B cell (primary cell): ENCODE measurements at places on chromosomes 2 and 18.

DNA sequence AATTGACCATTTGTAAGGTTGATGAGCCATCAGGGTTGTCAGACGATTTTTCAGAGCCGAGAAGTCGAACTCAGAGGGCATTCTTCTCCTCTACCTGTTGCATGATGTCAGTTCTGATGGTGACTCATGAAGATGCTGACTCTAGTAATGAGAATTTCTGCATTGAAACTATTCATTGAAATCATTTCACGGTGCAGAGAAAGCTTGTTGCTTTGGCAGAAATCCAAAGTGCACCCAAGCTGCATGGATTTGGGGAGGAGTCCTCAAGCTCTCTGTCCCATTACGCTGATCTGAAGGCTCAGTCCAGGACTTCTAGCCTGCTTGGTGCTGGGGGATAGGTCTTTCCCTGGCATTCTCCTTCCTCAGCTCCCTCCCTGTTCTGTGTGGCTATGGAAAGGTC, 125.7 kb upstream of the PXDN start:
- no peak for DNase-seq

- no peak for DNase-seq
Measured at GRCh38 chr18:68314403-68314802, 400.5 kb downstream of the TMX3 start.

DNA sequence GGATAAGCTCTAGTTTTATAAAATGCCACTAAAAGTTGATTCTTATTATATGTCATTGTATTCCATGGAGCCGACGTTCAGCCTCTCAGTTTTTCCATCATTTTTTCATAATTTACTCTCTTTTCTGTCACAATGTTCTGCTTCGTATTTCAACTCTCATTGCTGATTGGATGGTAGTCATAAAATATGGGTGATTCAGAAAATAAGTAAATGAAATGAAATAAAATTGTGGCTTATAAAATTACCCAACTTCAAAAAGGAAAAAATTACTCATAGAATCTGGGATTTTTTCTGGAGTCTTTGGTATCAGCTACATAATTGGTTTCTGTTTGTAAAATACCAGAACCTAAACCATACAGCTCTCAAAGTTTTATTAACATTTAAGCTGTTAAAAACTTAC, 139.7 kb upstream of the ITGA4 start:
- no peak for DNase-seq

DNA sequence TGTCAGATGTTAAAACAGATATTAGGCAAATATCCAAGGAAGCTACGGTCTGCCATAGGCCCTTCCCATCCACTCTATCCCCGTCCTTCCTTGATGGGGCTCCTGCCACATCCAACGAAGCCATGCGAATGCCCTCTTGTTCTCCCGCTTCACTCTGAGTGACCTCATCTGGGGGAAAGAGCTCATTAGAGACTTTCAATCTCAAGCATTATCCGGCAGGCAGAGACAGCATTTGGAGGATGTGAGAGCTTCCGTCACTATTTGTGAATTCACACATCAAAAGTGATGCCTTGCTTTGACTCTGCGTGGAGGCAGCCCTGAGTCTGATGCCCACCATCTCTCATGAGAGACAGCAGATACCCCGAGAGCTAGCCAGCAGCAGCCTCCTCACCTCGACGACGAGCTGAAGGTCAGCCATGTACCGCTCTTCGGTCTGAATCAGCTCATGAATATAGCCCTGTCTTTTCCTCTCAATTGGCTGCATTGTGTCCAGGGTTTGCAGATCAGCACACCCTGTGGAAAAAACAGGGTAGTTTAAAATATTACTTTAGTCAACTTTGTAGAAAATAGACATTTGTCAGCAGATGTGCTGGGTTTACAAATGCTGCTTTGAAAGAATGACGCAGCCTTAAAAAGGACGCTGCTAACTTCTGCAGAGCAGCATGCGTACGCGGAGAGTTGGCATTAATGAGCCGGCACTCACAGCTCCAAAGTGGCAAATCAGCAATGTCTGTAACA, 45.9 kb downstream of the FAM228A start:
- DNase-seq, result no peak

DNA sequence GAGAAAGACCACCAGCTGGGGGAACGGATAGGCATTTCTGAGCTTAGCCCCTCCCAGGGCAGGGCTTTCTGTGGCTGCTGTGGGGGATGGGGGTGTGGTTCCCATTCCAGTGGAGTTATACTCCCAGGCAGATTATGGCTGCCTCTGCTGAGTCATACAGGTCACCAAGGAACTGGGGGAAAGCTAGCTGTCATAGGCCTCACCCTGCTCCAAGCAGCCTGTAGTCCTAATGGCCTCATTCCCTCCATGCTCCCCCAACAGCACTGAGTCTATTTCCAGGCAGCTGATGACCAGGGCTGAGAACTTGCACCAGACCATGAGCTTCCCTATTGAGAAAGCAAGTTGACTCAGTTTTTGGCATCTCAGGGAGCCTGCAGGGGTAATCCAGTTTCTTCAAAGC, 87.1 kb downstream of the GPR39 start:
- no peak for DNase-seq

DNA sequence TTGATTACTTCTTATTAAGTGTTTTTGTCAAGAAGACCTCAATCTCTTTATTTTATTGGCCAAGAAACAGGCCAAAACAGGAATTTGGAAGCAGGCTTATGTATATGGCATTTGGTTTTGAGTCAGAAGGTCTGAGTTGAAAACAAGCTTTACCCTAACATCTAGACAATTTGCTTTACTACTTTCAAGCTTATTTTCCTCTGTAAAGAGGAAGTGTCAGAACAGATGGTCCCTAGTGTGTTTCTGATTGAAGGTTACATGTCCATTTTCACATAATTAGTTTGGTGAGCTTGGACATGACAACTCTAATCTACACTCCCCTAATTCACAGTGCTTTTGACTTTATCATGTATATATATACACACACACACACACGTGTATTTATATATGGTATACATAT, 19.8 kb upstream of the MAP4K4 start:
- DNase-seq, result peak; percentile 50

- no peak for DNase-seq
Measured at GRCh38 chr2:232170396-232170795, 208.2 kb upstream of the ALPP start.

DNA sequence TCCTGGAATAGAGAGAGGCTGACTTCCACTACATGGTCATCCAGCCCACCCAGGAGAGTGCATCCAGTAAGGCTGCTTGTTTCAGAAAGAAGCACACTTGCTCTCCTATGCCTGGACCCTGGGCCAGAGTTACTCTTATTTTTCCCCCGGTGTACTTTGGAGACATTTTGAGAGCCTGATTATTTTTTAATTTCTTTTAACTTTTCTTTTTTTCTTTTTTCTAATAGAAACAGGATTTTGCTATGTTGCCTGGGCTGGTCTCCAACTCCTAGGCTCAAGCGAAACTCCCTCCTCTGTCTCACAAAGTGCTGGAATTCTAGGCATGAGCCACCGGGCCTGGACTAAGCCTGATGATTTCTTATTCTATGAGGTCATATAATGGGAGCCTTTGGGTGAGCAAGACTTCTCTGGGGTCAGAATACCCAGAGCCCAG, 62.2 kb downstream of the RPL37A start:
- DNase-seq, result no peak

- DNase-seq, result no peak
Measured at GRCh38 chr2:30664761-30665358, 142.4 kb downstream of the CAPN13 start.

DNA sequence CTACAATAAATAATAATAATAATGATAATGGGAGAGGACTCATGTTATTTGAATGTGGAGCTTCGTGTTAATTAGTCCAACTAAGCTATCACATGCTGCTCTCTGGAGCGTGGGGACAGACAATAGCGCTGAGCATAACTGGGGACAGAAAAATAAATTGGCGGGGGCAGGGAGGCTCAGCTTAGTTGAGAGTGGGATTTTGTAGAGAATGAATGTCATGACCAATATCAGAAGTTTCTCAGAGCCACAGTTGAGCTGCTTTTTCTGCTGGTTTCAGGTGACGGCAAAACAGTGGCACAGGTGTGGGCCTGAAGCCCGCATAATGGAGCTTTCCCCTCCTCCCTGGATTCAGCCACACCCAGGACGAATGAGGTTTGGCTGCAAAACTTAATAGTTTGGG, 111.1 kb upstream of the CAB39 start:
- DNase-seq, result peak; percentile 56

DNA sequence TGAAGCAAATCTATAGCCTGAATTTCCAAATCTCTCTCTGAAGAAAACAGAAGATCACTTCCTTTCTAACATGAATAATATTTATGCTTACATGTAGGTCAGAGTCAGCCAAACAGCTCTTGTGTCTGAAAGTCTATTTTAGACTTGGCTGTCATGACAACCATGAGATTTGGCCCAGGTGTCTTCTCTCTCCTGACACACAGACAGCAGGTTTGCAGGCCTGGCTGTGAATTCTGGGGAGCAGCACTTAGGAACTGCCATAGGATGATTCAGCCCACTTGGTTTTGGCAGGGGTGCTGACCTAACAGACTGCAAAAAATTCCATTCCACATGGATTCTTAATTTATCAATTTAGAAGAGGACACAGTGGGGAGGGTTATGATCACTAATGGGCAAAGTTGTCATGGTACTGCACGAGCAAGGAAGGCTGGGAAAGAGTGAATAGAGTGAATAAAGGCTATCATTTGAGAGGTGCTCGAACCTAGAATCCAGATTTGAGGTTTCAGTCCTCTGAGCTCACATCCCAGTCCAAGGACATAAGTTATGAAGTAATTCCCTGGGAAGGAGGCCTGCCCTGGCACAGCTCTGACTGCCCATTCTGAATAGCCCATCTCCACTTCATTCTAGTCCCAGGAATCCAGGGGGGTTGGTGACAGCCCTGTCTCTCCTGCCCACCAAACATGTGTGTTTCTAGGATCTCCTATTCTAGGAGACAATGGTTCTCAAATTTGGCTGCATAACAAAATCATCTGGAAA, 453.9 kb upstream of the TRIB2 start:
- no peak for DNase-seq
